ENCODE measurements at places on chromosomes 7 and 10.

GRCh38 chr10:554182-554848 is 135.2 kb downstream of the DIP2C start:
- DNase-seq, result peak; percentile 7

GRCh38 chr10:57362811-57363210 is 904.9 kb downstream of the IPMK start:
- no peak for DNase-seq

DNA sequence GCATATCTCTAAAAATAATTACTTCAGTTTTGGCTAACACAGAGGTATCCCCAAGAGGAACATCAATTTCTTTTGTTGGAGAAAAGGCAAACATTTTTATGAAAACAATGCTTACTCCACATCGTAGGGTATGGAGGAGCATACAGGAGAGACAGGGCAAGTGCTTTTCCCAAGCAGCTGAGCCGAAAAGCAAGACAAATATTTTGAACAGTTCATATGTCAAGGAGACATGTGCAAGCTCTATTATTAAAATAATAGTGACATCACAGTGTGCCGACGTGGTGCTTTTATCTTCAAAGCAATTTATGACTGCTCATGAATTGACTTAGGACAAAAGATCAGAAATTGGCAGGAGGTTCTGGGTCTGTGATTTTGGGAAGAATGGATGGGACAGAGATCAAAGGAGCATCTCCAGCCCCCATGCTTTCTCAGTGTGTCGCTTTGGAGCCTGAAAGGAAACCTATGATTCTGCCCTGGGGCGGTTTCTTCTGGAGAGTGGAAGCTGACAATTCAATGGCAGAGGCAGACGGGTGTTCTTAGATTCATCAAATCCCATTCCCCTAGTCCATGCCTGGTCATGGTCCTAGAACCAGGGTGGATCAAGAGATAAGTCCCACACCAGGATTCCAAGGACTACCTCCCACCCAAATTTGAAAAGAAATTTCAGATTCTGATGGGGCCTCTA is 97.1 kb downstream of the JCAD start:
- no peak for DNase-seq

DNA sequence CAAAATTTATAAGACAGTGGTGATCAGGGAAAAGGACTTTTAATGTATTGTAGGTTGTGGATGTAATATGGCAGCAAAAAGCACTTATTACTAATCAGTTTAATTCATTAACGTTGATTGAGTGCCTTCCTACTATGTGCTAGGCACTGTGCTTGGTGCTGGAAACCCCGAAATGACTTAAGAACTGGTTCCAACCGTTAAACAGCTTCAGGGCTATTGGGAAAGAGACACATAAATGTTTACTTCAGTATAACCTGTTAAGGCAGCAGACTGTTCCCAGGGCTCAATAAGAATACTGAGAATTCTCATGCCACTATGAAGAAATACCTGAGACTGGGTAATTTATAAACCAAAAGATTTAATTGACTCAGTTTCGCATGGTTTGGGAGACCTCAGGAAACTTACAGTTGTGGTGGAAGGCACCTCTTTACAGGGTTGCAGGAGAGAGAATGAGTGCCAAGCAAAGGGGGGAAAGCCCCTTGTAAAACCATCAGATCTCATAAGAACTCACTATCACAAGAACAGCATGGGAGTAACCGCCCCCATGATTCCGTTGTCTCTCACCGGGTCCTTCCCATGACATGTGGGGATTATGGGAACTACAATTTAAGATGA is 1.1 kb upstream of the SLC25A13 start:
- peak; percentile 25 for DNase-seq

- peak; percentile 49 for DNase-seq
Measured at GRCh38 chr10:49161411-49161997, 26.7 kb downstream of the TMEM273 start.

DNA sequence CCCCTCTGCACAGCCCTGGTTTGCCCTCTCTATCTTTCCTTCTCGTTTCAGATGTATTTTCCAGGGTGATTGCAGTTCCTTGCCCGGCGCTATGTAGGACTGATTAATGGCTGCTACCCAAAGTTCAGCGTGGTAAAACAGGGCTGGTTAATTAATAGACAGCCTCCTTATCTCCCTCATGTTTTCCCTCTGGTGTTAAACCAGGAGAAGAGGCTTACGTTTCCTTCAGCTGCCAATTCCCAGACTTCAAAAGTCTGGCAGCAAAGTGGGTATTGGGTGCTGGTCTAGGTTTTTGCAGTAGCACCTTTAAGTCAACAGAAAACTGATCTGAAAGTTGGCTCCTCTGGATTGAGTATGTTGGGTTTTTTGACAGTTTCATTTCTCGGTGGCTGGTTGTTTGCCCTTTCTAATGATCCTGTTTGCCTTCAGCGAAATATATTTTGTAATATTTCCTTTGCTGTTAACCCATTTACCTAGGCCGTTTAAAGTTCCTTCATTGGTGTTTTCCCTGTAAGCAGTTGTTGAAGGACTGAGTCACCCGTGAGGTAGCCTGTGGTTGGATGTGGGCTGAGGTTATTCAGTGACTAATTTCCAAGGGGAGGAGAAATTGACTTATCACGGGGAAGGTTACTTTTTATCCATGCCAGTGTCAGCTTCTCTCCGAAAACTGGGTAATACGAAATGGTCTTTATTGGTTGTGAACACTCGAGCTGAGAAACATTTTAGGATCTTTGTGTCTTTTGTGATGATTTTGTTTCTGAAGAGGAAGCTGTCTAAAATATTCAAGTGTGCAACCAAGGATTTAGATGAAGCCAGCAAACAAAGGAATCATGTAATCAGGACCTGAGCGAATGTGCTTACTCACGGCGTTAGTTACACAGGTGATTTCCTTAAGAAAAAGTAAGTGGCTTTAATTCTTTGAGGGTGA is 257.2 kb downstream of the KIAA1217 start:
- DNase-seq, result peak; percentile 98

- peak; percentile 30 for DNase-seq
Measured at GRCh38 chr10:118585794-118586193, 9.7 kb downstream of the PRLHR start.

GRCh38 chr10:108421266-108421665 is 1256.8 kb upstream of the SORCS1 start:
- peak; percentile 15 for DNase-seq

GRCh38 chr10:119526621-119527592 is 15.6 kb downstream of the RGS10 start:
- no peak for DNase-seq

DNA sequence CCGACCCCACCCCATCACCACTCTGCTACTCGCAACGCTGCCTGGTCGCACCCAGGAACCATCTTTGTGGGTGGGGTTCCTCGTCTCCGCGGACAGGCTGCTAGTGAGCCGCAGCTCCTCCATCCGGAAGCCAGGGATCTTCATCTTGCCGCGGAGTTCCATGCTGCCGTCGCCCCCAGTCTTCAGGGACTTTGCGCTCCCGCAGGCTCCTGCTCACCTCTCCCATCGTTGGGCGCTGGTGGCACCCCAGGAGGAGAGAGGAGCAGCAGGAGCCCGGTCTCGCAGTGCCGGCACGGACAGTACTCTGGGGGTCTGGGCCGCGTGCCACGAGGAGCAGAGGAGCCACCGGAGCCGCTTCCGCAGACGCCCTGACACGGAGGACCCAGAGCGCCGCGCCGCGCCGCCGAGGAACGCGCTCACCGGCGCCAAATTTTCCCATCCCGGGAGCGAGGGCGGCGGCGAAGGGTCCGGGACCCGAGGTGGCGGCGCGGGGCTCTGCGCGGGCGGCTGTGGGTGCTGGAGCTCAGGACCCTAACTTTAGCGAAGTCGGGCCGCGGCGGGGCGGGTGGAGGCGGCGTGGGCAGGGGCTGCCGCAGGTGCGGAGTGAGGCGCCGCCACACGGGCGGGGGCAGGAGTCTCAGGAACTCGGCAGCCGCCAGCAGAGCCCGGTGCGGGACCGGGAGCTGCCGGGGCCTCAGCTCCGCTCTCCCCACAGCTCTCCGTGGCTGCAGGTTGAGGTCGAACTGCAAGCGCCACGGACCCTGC is 750.1 kb upstream of the SORCS1 start:
- DNase-seq, result no peak
